ENCODE measurements at places on chromosomes 5 and 9. TPM values are rescaled to one million over a fixed set of nuclear protein-coding genes. Genes with fewer than 3 reads are reported as not detected.

DNA sequence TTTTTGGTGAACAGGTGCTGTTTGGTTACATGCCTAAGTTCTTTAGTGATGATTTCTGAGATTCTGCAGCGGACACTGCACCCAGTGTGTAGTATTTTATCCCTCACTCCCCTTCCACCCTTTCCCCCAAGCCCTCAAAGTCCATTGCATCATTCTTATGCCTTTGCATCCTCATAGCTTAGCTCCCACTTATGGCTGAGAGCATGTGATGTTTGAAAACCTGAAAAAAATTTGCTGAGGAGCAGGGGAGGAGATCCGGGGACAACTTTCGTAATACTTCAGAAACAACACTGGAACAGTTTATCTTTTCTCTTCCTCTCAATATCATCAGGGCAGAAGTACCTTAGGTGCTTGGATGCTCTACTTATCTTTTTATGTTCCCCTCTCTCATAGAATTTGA is 226.4 kb downstream of the ADAMTS6 start:
- no peak for DNase-seq

PAPPA gene
- total RNA-seq = 47.4 TPM

- DNase-seq = no peak
Measured at GRCh38 chr5:151471276-151471675, 23.9 kb downstream of the SLC36A1 start.

PCDHA1 gene
- 0.96 TPM for total RNA-seq

DNA sequence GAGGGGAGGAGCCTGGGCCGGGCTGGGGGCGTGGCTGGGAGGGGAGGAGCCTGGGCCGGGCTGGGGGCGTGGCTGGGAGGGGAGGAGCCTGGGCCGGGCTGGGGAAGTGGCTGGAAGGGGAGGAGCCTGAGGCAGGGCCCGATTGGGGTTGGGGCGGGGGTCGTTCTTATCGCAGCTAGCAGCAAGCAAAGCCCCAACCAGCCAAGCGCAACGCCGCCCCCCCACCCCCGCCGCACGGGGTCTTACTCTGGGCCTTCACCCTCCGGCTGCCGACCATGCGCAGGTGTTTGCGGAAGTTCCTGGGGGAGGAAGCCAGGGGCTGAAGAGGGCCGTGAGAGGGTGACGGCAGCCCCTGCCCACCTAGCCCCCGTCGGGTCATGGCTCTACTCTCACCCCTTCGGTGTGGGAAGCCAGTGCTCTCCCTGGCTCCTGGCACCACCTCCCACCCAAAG is 5.0 kb downstream of the NSMF start:
- no peak for DNase-seq

DNA sequence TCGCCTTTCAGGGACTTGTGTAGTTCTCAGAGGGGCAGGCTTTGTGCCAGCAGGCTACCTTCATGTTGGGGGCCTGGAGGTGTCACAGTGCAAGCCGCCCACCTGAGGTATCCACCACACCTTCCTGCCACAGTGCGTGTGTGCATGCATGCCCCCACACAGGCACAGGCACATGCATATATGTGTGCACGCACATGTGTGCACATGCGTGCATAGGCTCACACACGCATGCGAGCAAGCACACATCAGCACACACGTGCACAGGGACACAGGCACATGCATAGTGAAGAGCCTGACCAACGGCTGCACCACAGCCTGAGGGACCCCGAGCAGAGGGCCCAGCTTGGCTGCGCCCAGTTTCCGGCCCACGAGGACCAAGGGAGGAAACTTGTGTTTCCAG is 36.1 kb downstream of the IRX4 start:
- no peak for DNase-seq

PRELID2 gene
- total RNA-seq = 50.2 TPM

GRCh38 chr9:33687779-33688178 is 107.6 kb upstream of the PRSS3 start:
- no peak for DNase-seq

NEUROG1 gene
- not detected for total RNA-seq

DNA sequence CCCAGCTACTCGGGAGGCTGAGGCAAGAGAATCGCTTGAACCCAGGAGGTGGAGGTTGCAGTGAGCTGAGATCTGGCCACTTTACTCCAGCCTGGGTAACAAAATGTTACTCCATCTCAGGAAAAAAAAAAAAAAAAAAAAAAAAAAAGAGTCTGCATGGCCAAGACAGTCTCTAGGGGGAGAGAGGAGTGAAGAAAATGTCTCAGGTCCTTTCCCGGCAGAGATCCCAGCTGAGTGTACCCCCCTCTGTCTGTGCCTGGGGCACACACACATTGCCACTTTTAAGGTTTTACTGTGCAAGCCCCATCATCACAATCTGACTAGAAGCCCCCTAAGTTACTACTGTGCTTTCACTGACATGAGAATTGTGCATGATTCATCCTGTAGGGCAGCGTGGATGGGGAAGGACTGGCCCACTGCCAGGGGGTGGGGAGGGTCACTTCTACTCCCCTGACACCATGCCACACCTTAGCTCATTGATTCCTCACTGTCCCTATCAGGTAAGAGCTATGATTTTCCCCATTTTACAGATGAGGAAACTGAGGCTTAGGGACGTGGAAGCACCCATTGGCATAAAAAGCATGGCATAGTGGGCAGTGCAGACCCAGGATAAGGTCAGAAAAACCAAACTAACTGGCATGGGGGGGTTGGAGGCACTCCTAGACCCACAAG is 102.3 kb upstream of the LARP1 start:
- peak; percentile 27 for DNase-seq

GRCh38 chr5:119055294-119055693 is 15.6 kb upstream of the DMXL1 start:
- peak; percentile 24 for DNase-seq

All from A673 (cell line).